ENCODE measurements at places on chromosomes 3 and 15.
A peak's percentile ranks its signal among the peaks of the same experiment; 100 is the strongest.

DNA sequence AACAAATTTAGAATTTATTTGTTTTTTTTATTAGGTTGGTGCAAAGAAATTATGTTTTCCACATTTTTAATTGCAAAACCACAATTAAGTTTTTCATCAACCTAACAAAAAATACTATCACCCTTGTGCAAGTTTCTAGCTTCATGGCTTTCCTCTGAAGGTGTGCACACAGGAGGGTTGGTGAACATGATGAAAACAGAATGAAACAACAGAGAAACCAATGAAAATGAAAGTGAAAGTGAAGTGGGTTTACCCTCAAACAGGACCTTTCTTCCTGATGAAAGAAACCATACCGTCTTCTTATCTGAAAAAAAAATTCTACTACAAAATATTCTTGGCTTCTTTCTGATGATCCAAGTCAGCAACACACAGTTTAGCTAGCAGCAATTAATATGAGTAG is 71.9 kb upstream of the FEZF2 start:
- peak; percentile 17 for DNase-seq

- DNase-seq: no peak
Measured at GRCh38 chr15:92669432-92669831, 13.9 kb upstream of the FAM174B start.

GRCh38 chr15:61153291-61153690 is 75.8 kb downstream of the RORA start:
- DNase-seq: no peak

- peak; percentile 73 for DNase-seq
Measured at GRCh38 chr15:98983334-98983733, 24.3 kb downstream of the PGPEP1L start.

DNA sequence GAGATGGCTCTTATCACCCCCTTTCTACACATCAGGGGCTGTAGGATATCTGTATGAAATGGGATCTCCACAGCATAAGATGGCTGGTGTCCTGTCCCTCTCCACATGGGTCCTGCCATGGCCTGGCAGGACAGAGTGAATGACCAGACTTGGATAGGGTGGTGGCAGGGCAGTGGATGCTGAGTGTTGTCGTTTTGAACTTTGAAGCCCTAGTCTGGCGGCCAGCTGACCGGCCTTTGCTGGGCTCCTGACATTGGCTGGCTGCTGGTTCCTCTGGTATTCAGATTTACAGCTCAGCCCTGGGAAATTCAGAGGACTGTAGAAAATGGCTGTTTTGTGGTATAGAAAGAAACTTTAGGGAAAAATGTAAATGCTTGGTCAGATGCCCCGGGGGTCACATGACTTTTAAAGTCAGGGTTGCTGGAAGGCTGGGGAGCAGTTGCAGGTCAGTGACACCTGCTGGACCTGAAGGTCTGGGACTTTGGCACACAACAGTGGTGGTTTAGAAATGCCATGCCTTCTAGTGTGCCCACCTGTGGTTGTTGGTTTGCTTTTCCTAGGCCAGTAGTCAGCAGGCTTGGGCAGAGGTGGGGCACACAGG is 13.5 kb upstream of the PGPEP1L start:
- no peak for DNase-seq

GRCh38 chr15:40875991-40876730 is 2.1 kb upstream of the RHOV start:
- no peak for DNase-seq

DNA sequence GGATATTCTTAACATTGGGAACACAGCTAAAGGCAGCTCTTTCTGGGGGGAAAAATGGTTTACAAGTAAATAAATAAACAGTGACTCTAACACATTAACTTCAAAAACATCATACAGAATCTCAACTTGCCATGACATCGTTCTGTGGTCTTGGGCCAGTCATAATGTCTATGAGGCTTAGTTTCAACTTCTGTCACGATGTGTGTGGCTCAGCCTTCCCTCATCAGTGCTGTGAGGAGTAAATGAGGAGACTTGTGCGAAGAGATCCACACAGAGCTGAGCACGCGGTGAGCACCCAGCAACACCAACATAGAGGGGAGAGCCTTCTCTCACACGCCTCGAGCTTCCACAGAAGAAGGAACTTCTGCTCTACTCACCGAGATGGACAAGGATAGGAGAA is 49.0 kb downstream of the DZIP1L start:
- no peak for DNase-seq

DNA sequence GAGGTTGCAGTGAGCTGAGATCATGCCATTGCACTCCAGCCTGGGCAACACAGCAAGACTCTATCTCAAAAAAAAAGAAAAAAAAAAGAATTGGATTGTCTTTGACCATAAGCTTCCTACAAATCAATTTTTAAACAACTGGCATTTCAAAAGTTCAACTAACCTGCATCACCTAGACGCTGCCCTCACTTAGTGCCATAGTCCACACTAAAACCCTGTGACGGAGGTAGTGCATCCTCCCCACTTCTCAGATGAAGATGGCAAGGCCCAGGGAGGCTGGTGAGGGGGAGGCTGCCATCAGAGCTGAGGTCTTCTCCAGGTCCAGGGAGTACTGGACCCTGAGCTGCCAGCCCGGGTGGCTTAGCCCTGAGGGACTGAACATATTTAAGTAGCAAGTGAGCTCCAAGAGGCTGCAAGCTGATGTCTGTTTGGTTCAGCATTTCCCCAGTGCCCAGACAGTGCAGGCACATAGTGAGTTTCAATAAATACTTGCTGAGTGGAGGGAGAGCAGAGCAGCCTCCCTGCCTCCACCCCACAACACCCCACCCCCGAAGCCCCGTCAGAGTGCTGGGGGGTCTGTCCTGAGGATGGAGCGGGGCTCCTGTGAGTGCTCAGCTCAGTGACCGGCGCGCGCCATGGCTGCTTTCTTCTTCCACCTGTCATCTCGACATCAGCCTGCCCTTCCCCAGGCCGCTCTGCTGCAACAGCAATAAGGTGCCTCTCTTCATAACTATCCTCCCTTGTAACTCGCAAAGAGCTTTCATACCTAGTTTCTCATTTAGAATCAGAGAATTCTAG is 52.8 kb downstream of the MGLL start:
- DNase-seq: no peak

- DNase-seq: no peak
Measured at GRCh38 chr15:29670266-29670665, 152.0 kb downstream of the TJP1 start.

DNA sequence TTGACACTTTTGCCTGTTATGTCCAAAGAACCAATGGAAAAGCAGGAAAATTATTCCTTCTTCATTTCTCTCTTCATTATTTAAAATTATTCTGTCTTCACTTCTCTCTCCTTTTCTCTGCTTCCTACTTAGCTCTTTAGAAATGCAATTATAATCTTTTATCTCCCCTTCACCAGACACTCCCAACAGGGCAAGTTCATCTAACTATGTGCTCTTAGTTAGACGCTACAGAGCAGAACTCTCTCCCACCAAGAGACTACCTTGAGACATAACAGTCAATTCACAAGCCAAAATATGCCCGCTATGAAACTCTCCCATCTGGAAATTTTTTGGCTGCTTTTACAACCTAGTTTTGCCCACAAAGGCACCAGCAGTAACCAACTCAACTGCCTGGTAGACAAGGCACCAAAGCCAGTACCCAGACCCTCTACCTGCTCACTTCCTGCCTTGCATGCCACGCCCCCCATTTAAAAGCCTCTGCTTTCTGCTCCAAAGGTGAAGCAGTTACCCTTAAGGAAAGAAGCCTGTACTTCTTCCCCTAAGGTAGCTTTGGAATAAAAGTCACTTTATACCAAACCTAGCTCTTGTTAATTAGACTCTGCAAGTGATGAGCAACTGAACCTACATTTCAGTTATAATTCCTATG is 28.1 kb downstream of the CCRL2 start:
- DNase-seq: no peak

- no peak for DNase-seq
Measured at GRCh38 chr3:135487261-135487660, 478.3 kb upstream of the PPP2R3A start.

DNA sequence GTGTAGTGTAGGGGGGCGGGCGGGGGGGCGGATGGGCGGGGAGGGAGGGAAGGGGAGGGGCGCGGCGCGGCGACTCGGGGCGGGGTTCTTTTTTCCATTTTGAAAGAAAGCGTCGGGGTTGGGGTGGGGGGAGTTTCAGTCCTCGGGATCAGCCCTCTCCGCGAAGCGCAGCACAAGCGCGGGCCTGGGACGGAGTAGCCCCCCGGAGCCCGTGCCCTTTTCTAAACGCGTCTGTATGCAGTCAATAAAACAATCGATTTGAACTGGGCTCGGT is 6.1 kb downstream of the ISLR2 start:
- no peak for DNase-seq

DNA sequence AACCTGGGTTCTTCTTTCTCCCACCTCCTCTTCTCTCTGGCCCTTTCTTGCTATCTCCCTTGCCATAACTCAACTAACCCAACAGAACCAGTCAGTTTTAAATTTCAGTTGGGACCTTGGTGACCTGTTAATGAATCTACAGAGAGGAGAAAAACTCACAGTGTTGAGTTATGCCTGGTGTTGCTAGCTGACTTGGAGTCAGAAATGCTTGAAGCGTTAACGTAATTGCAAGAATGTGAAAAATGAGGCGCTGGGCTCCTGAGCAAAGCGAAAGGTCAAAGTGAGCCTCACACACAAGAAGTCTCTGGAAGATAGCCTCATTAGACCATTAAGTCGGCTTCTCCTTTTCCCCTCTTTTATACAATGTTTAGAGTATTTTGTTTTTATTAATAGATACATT is 18.4 kb downstream of the MEIS2 start:
- no peak for DNase-seq

DNA sequence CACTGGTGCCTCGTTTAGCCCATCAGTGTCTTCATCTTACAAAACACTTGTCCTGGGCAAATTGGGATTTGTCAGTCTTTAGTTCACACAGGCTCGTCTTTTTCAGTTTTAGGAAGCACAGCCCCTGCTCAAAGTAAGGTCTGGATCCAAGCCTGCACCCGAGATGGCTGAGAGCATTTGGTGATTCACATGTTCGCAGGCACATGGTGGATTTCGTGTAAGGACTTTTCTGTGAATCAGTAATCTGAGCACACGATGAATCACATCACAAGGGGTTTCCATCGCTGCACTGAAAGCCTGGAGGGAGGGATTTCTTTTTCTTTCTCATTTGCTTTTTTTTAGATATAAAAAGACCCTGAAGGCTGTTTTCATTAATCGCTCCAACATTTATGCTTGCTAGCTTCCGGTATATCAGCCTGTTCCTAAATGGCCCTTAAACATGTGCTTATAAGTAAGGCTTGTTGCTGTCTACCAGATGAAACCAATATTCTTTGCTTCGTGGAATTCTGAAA is 435.6 kb upstream of the ATP10A start:
- DNase-seq: peak; percentile 68

- DNase-seq: peak; percentile 72
Measured at GRCh38 chr3:134685929-134686802, 35.3 kb upstream of the KY start.

DNA sequence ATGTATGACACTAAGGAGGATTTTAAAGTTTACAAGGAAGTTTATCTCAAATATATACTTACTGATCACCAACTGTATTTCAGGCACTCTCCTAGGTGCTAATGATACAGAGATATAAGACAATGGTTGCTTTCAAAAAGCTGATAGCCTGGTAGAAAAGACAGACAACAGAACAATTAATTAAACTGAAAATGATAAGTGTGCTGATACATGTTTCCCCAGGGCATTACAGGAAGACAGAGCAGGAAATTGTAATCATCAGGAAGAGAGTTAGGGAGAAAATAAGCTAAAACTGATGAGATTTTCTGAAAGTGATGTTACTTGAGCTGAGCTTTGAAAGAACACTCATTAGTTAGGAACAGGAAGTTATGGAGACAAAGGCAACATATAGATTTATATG is 229.7 kb downstream of the RSRC1 start:
- DNase-seq: no peak

- DNase-seq: no peak
Measured at GRCh38 chr15:76982756-76983155, 12.2 kb upstream of the PSTPIP1 start.

DNA sequence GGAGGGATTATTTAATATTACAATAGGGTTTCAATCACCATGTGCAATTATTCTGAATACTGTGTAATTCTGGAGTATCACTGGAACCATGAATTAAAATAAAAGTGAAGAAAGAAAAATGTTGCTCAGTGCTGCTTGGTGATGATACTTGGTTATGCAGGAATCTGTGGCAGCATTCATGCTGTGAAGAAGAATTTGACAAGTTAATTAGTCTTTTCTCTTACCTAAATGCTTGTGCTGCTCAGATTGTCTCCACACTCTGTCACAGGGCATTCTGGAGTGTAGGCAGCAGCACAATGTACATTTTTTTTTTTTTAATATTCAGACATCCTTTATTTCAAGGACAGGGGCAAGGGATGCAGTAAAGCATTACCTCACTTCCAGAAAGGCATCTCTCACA is 749.3 kb upstream of the CADM2 start:
- no peak for DNase-seq

DNA sequence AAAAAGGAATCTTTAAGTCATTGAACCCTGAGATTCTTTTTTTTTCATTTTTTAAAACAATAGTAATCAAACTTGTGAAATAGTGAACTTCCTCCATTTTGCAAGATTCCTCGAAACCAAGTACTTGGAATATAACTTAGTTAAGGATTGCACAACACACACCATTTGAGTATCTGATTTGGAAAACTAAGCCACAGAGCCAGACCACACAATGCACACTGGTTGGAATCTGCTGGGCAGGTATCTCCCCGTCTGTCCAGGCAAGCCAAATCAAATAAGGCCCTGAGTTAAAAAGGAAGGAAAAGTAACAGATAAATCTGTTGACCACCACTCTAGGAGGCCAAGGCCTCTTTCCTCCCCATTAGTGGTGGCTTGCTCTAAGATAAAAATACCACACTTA is 177.5 kb upstream of the ICE2 start:
- peak; percentile 15 for DNase-seq

GRCh38 chr15:31390029-31390428 is 63.4 kb downstream of the KLF13 start:
- no peak for DNase-seq

- no peak for DNase-seq
Measured at GRCh38 chr3:97721446-97721845, 43.1 kb upstream of the ARL6 start.

DNA sequence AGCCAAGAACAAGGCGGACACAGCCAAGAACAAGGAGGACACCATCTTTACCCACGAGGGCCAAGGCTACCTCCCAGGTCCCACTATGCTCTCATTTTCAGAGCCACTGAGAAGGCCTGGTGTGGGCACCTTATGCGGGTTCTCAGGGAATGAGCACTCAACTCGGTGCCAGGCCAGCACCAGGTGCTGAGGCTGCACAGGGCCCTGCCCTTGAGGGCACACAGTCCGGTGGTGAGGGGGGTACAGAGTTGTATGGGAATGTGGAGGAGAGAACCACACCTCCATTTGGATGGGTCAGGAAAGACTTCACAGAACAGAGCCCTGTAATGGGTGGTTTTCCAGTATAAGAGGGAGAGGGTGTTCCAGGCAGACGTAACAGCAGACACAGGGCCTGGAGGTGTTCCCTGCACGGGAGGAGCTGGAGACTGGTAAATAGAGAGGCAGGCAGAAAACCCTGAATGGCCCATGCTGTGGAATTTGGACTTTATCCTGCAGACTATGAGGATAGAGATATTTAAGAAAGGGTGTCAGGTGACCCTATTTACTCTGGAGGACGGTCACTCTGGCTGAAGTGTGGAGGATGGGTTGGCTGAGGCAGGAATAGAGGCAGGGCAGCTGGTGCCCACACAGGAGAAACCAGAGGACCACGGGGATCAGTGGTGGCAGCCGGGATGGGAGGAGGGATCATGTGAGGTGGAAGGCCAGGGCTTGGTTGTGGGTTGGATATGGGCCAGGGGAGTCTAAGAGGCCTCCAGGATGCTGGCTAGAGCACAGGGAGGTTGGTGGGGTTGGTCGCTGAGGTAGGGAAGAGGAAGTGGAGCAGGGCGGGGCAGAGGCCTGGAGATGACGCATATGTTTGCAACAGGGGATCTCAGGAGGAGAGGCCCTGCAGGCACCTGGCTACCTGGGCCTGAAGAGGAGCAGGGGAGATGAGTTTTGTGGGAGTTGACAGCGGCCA is 34.6 kb downstream of the CRABP1 start:
- DNase-seq: no peak
